Stimulated activated CD8-positive, alpha-beta memory T cell treated with anti-CD3 and anti-CD28 coated beads, Interleukin-7, amount 100 ng/mL, for 24 hours (primary cell): ENCODE measurements at places on chromosomes 6 and 20.

GRCh38 chr20:39605908-39606307 lies 643.8 kb downstream of the DHX35 start:
- no peak for DNase-seq

GRCh38 chr20:36305602-36306551 lies at the start of gene DLGAP4:
Gene DLGAP4 (plus strand): TSS chr20:36306339. CDS start chr20:36431718, 125,379 bp downstream.
- no peak for DNase-seq

DNA sequence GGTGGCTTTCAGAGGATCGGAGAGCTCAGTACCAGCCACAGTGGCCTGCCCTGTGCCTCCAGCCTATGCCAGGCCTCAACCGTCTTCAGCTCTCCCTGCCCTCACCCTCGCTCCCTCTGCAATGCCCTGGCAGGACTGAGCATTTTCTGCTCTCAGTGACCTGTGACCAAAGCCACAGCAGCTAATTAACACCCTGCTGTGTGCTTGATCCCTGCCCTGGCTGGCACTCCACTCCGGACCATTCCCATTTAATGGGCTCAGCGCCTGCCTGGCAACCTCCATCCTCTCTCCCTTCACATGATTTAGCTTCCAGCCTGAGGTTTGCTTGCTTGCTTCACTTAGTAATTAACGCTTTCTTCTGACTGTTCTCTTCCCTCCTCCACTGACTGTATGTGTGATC lies 287.5 kb downstream of the LRFN2 start:
- no peak for DNase-seq

- no peak for DNase-seq
Measured at GRCh38 chr20:5376228-5376627, 59.5 kb upstream of the PROKR2 start.

DNA sequence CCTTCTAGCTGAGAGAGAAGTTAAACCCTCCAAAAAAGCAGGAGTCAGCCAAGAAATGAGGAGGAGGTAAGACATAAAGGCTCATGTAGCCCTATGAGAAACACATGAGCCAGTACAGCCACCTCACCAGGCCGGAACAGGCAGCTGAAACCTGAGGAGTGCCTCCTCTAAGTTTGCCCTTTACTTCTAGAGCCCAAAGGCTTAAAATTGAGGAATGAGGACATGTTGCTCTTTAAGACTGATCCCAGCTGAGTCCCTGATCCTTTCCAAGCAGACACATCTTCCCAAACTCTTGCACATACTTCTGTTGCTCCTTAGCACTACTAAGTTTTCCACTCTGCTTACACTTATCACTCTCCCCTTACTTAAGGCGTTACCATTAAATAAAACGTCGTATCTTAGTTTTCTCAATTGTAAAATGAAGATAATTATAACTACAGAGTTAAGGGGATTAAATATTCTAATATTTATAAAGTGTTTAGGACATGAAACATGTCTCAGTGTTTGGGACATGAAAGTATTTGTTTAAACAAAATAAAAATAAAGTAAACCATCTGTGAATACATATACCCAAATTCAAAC lies 124.0 kb downstream of the OGFRL1 start:
- no peak for DNase-seq

- no peak for DNase-seq
Measured at GRCh38 chr20:45833030-45833882, at the start of gene SNX21. Gene SNX21 (plus strand): TSS chr20:45833799. CDS start chr20:45833920, 121 bp downstream.

DNA sequence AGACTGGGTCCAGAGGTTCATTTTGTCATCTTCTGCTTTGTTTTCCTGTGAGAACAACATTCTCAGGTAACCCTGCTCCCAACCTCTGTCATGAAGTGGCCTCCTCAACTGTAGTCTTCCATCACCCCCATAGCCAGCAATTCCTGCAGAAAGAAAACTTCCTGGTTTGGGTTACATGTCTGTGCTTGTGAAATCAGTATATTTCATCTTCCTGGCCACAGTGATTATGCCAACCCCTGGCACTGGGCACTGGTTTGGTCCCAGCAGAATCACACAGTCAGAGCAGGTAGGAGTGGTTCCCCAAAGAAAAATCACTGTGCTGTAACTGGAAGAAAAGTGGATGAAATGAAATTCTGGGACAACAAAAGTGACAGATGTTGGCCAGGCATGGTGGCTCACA lies 52.5 kb downstream of the CRYBG1 start:
- DNase-seq: no peak

GRCh38 chr6:41576667-41577066 lies 30.5 kb downstream of the FOXP4 start:
- no peak for DNase-seq

GRCh38 chr6:80643881-80644280 lies 537.4 kb downstream of the BCKDHB start:
- DNase-seq: no peak

GRCh38 chr6:45886776-45887175 lies 128.9 kb downstream of the CLIC5 start:
- no peak for DNase-seq

DNA sequence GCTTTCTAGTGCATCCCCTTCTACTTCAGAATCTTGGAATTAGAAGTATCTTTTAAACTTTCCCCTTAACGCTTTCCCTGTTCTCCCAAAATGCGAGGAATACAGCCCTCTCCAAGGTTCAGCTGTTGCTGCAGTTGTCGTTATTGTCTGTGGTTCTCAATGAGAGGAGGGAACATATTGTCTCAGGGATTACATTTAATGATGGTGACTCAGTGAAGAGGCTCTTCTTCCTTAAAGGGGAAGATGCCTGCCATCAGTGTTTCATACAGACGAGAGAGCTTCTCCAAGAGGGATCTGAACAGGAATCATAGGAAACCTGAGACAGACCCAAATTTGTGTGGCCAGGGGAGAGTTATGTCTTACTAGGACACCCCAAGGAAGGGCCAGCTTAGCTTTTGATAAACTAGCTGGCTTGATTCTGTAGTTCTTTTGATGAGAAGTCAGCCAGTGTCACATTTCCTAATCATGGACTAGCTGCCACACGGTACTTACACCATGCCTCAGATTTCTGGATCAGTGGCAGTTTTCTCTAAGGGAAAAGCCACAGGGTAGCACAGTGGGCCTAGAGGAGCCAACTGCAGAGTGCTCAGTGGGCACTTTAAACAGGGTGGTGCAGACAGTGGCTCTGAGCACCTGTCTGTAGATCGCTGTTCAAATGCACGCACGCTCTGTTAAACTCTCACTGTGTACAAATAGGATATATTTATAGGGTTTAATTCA lies 59.7 kb upstream of the TMEM181 start:
- no peak for DNase-seq

- DNase-seq: no peak
Measured at GRCh38 chr20:62267543-62267942, 29.2 kb downstream of the OSBPL2 start.

DNA sequence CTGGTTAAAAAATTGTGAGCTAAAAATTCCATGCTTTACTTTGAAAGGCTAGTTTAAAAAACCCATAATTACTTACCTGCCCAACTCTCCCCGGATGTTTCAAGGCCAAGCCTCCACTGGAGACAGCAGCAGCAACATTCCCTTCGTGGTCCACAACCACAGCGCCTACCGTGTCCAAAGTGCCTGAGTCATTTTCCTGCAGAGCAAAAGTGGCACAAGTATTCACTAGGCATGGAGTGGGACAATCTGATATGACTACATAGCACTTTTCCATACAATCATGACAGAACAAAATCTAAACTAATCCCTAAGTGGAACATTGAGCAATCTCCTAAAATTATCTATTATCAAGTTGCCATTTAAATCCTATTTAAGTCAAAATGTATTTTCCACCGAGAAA lies 104.8 kb downstream of the TASP1 start:
- DNase-seq: no peak
